Esophagus squamous epithelium (tissue), 5 donors: ENCODE measurements at places on chromosomes 7 and 10.

DNA sequence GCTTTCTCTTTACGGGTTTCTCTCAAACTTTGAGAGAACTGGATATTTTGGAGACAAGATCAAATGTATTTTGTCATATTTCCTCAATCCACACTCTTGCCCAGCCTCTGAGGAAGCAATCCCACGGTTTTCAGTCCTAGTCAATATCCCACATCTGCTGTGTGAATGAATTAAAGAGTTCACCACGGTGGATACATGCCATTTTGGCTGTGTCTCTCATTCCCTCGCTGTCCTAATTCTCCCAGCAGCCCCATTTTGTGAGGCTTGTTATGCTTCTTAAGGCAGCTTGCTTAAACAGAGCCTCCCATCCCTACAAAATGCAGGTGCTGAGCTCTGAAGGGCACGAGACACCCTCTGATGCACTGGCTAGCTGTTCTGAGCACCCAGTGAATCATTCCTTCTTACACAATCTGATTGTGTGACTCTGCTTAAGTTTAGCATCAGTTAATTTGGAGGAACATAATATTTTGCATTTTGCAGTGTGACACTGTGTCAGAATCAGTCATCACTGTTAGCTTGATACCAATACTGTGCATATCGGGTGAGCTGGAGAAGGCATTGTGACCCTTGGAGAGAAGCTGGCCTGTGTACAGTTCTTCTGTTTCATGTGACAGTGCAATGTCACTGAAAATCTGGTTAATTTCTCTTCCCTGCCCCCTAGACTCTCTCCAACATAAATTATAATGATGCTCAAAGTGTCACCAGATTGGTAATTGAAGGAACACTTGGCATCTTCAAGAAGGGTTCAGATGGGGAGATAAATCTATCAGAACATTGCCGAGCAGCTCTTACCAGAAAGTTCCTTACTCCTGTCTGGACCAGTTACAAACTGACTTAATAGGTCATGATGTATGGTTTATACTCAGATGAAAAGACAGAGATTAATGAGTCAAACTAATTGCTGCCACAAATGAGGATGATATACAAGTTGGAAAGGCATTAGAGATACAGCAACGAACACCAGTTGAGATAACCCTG is 103.7 kb upstream of the AOAH start:
- no peak for DNase-seq

- DNase-seq = no peak
Measured at GRCh38 chr7:39125846-39126245, 148.1 kb downstream of the POU6F2 start.

GRCh38 chr7:27928001-27928400 is 188.0 kb downstream of the TAX1BP1 start:
- no peak for DNase-seq

GRCh38 chr7:107039199-107039900 is 5.2 kb upstream of the PRKAR2B start:
- DNase-seq = no peak

- DNase-seq = peak; percentile 50
Measured at GRCh38 chr7:6026011-6026819, 5.0 kb upstream of the ANKRD61 start.

GRCh38 chr7:113087071-113087998 is 708 bp upstream of the GPR85 start:
- no peak for DNase-seq

GRCh38 chr10:3757250-3757637 is 27.8 kb downstream of the KLF6 start:
- no peak for DNase-seq

DNA sequence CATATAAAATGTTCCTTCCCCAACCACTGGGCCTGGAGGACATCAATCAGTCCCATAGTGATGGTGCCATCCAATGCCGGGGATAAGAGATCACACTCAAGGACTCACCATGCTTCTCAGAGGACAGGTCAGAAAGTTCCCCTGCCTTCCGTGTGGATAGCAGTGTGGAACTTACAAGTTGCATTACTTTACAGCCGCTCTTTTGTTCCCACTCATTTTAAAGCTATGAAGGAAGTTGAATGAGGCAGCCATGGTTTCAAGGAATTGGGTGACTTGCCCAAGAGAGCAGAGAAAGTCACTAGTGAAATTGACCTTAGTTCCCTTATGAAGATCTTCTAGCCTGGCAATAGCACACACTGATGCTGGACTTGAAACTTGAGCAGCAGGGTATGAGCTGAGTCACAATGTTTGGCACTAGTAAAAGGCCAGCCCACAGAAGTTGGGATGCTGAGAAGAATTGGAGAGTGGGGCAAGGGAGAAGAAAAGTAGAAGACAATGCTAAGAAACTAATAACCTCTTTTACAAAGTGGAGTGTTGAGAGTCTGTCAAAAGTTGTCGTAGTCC is 78.7 kb downstream of the CXCL12 start:
- no peak for DNase-seq

GRCh38 chr10:114362826-114363355 is 41.4 kb downstream of the AFAP1L2 start:
- DNase-seq = no peak

- DNase-seq = no peak
Measured at GRCh38 chr10:48542471-48543181, 62.2 kb downstream of the ARHGAP22 start.

DNA sequence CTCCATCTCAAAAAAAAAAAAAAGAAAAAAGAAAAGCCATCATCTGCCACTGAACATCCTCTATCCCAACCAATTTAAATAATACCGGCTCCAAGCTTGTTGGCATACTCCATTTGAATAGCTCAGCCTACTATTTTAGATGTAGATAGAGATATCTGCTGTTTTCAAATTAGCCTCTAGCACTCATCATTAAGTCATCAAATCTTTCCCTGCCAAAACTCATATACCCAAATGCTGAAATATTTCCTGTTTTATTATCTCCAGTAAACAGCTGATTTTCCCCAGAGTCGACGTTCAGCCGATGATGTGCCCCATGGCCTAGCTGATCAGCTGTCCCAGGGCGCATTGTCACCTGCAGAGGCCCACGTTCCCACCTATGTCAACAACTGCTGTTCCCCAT is 34.5 kb upstream of the FRMD4A start:
- DNase-seq = no peak

- DNase-seq = no peak
Measured at GRCh38 chr7:135077642-135078041, 70.2 kb upstream of the TMEM140 start.
